T-helper 17 cell (primary cell): ENCODE measurements at places on chromosomes 1 and 21.

- H3K4me3 ChIP-seq = peak overlapping the region; percentile 72
- DNase-seq = no peak
- peak overlapping the region; percentile 84 for H3K27ac ChIP-seq
Observed at GRCh38 chr1:179831852-179832699, 45.5 kb downstream of the TOR1AIP2 start.

- peak overlapping the region; percentile 19 for H3K4me3 ChIP-seq
- H3K4me1 ChIP-seq = peaks cover 5% of the 10 kb centered on the region
- DNase-seq = peak; percentile 15
- H3K27me3 ChIP-seq = no peaks in the 10 kb centered on the region
- no peak overlapping the region for H3K27ac ChIP-seq
- H3K36me3 ChIP-seq = no peaks in the 10 kb centered on the region
Observed at GRCh38 chr1:199089393-199090122, 450.7 kb downstream of the PTPRC start.

DNA sequence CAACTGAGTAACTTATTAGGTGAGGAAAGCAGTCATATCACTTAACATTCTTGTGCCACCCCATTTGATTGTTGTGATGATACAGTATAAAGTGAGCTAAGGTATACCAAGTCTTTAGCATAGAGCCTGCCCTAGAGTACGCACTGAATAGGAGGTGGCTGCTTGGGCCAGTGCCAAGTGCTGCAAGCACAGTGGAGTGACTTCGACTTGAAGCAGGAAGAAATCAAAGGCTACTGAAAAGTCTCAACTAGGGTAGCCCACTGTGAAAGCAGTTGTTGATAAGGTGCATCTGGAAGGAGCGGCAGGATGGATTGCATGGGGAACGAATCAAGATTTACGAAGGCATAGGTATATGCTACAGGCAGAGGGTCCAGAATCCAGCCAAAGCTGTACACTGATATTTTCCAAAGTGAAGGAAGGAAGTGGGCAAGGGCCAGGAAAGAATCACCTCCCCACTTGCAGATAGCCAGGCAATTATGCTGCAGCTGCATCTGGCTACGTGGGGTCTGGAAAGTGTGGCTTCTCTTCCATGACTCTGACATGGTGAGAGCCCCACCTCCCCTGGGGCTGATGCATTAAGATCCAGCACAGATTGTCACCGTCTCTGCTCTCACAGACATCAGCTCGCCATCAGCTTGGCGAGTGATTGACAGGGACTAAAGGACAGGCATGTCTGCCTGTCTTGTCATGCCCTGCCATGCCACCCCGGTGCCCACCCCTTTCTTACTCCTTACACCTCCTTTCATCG, 287.0 kb upstream of the PLXNA2 start:
- no peaks in the 10 kb centered on the region for H3K36me3 ChIP-seq
- H3K4me1 ChIP-seq = no peaks in the 10 kb centered on the region

GRCh38 chr1:112446411-112446810, 50.4 kb downstream of the CTTNBP2NL start:
- no peak overlapping the region for H3K27ac ChIP-seq
- no peaks in the 10 kb centered on the region for H3K36me3 ChIP-seq
- DNase-seq = no peak
- H3K4me1 ChIP-seq = peaks cover 2% of the 10 kb centered on the region
- H3K27me3 ChIP-seq = no peaks in the 10 kb centered on the region

- no peak overlapping the region for H3K4me3 ChIP-seq
- no peak overlapping the region for H3K27ac ChIP-seq
- H3K27me3 ChIP-seq = no peaks in the 10 kb centered on the region
- no peak for DNase-seq
- H3K4me1 ChIP-seq = peaks cover 10% of the 10 kb centered on the region
- H3K36me3 ChIP-seq = no peaks in the 10 kb centered on the region
Observed at GRCh38 chr1:183566026-183566425, 24.2 kb downstream of the NCF2 start.

- H3K27me3 ChIP-seq = peaks cover 59% of the 10 kb centered on the region
- no peak overlapping the region for H3K4me3 ChIP-seq
- H3K4me1 ChIP-seq = peaks cover 8% of the 10 kb centered on the region
- no peak overlapping the region for H3K27ac ChIP-seq
- peaks cover 2% of the 10 kb centered on the region for H3K36me3 ChIP-seq
Observed at GRCh38 chr1:32918179-32918578, 17.0 kb upstream of the TMEM54 start.
